ENCODE measurements at places on chromosomes 4 and X.

- DNase-seq, result peak; percentile 16
Measured at GRCh38 chr4:78058591-78059523, 1.7 kb downstream of the FRAS1 start.

DNA sequence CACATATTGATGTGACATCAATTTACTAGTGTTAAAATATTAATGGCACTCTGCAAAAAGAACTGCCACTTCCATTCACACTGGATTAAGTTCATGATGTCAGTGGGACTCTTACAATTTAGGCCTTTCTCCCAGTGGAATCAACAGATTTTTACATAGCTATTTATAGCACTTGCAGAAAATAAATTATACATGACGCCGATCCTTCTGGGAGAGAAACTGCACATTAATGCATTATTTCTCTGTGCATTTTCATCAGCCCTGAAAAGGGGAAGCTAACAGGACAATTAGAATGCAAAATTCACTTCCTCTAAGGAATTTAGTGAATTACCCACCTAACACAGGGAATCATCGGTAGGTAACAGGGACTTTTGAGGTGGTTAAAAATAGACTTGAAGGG is 15.7 kb downstream of the LGI2 start:
- no peak for DNase-seq

GRCh38 chrX:8043121-8043520 is 115.9 kb upstream of the PNPLA4 start:
- no peak for DNase-seq

GRCh38 chrX:31245714-31246113 is 173.9 kb upstream of the FTHL17 start:
- DNase-seq, result no peak

DNA sequence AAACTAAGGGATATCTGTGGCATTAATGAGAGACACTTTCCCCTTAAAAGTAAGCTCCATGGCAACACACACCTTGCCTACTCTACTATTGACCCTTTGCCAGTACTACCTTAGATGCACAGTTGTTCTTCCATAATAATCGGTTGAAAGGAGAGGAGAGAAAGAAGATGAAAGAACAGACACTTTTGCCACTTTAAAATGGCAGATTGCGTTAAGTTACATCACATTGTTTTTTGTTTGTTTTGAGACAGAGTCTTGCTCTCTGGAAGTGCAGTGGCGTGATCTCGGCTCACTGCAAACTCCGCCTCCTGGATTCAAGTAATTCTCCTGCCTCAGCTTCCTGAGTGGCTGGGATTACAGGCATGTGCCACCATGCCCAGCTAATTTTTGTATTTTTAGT is 239.8 kb downstream of the SCFD2 start:
- no peak for DNase-seq

DNA sequence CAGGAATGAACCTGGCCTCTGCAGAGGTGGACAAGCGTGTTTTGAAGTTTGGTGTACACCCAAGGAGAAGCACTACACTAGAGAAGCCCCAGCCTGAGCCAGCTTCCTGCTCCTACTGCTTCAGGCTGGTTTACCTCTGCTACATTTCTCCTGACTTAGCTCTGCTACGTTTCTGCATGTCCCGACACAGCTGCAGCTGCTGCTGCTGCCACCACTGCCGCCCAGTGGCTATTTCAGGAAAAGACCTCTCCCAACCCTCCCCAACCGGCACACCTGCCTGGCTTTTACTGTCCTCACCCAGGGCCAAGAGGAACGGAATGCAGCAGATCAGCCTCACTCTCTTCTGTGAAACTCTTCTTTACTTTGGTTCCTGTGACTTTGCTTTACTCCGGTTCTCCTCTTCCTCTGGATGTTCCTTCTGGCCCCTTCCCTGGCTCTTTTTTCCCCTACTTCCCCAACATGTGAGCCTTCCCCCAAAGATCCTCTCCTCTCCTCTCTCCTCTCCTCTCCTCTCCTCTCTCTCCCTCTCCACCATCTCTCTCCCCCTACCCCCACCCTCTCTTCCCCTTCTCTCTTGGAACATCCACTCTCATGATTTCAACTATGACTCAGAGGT is 3.1 kb upstream of the P2RY4 start:
- peak; percentile 15 for DNase-seq

DNA sequence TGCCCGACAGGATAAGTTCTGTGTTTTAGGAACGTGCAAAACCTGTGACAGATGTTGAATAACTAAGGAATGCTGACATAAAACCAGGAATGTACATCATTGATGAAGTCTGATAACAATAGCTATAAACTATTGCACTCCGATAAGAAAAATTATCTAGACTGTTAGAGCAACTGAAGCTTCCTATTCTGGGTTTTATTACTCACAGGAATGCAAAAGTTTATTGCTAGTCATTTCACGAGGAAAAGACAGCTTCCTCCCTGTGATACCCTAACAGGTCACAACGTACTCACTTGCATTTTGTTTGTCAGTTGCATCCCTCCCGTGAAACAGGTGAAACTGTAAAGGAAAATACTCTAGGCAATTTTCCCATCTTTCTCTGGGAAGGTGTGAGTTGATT is 65.9 kb downstream of the CLDN22 start:
- no peak for DNase-seq

DNA sequence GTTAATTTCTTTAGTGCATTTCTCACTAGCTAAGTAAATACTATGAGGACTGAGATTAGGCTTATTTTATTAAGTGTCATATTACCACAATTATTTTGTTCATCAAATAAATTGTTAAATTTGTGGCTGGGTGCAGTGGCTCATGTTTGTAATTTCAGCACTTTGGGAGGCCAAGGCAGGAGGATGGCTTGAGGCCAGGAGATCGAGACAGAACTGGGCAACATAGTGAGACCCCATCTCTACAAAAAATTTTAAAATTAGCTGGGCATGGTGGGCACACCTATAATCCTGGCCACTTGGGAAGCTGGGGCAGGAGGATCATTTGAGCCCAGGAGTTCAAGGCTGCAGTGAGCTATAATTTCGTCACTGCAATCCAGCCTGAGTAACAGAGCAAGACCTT is 6.8 kb downstream of the SEC24D start:
- DNase-seq, result no peak

GRCh38 chrX:1462596-1463251 is 10.0 kb upstream of the ASMTL start:
- peak; percentile 56 for DNase-seq

GRCh38 chr4:74391890-74392475 is 27.0 kb downstream of the EREG start:
- DNase-seq, result no peak

DNA sequence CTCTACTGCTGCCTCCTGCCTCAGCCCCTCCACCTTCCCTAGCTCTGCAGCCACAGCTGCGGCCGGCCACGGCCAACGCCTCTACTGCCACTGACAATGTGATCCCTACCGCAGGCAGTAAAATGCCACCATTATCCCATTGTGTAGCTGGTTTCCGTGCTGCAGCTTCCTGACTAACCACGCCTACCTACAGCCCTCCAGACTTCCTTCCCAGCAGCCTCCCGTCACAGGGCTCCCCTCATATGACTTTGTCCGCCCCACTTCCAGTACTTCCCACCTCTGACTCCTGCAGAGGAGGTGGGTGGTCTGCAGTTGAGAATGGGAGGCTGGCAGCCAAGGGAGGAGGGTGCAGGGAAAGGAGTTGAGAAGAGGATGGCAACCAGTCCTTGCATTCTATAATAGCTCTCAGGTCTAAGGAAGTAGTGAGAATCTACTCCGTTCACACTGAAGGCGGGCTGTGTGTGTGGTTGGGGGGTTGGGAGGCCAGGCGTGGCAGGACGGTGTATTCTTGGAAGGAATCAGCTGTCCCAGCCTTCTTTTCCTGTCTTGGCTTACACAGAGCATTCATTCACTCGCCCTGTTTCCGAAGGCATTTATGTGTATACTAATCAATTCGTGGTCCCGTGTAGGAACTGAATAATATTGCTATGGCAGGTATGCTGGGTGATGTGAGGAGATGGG is 33.1 kb upstream of the USP51 start:
- DNase-seq, result no peak

DNA sequence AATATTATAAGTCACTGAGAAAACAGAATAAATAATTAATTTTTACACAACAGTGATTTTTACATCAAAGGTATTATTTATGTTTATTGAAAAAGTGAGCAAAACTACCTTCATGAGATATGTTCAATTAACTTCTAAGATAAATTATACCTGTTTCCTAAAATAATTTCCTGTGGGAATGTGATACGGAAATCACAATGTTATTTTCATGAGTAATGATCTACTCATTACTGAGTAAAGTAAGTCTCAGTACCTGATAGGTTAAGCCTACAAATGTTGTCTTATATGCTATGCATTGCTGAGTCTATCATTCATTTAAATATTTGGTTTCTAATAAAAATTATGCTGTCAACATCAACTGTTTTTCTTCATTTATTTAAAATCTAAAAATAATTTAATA is 324.0 kb downstream of the STPG2 start:
- no peak for DNase-seq

DNA sequence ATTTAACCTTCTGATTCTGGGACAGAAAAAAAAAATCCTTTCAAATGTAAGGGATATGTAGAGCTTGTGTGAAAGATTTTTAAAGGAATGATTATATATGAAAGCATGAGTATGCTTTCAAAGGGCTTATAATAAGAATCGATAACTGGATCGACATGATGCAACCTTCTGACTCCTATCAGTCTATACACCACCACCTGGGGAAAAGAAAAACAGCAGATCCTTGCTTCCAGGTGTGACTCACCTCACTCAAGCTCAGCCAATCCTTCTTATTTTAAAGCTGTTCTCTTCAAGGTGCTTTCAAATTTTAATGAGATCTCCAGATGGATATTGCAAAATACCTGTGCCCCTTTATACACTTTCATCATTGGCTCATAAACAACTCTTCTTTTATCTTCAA is 102.1 kb upstream of the EDNRA start:
- no peak for DNase-seq

- DNase-seq, result no peak
Measured at GRCh38 chr4:176090115-176090514, 24.5 kb downstream of the WDR17 start.

- DNase-seq, result no peak
Measured at GRCh38 chr4:165877286-165877685, 4.2 kb downstream of the TLL1 start.

DNA sequence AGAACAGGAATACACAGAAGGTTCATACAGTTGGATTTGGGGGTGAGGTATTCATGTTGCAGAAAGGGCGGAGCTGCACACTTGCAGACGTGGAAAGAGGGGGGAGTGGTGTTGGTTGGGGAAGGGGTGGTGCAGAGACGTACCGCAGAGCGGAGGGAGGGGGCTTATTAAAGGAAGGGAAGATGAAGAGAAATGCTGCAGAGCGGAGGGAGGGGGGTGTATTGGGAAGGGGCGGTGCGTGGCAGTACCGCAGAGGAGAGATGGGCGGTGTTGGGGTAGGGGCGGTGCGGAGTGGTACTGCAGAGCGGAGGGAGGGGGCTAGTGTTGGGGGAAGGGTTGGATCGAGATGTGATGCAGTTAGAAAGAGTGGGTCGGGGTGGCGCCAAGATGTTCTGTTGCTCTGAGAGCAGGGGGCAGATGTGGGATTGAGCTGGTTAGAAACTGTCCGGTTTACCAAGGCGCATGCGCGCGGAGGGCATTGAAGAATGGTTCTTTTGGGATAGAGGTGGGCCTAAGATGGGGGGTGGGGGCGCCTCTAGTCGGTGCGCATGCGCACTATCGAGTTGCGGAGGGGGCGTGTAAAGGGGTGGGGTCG is 900 bp downstream of the TRO start:
- peak; percentile 66 for DNase-seq

DNA sequence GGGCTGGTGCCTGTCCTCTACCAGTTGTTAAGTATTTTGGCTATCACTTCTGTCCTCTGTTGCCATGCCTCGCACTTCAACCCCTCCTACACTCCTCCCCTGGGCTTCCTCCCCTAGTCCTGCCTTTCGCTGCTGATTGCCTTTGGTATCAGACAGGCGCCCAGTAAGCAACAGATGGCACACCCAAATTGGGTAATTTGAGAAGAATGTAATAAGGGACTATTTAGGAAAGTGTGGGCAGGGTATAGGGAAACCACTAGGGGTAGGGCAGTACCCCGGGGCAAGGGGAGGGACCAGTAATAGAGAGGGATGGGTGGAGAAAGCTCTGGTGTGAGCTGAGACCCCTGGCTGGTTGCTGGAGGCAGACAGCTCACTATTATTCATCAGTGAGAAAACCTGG is 172.7 kb upstream of the USP9X start:
- DNase-seq, result no peak

GRCh38 chrX:24005028-24005427 is 22.0 kb downstream of the KLHL15 start:
- no peak for DNase-seq

DNA sequence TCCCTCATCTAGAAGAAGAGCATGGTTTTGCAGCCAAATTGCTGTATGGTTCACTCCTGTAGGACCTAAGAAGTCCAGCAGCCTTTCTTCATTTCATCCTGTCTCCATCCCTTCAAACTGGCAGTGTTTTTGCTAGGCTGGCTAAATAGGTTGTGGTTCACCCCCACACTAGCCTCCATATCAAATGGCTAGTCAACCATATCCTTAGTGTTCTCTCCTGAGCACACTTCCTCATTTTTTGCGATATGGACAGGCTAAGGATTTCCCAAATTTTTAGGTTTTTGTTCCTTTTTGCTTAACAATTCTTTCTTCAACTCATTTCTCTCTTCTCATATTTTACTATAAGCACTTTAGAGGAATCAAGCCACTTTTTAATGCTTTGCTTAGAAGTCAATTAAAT is 98.8 kb upstream of the NOCT start:
- no peak for DNase-seq

DNA sequence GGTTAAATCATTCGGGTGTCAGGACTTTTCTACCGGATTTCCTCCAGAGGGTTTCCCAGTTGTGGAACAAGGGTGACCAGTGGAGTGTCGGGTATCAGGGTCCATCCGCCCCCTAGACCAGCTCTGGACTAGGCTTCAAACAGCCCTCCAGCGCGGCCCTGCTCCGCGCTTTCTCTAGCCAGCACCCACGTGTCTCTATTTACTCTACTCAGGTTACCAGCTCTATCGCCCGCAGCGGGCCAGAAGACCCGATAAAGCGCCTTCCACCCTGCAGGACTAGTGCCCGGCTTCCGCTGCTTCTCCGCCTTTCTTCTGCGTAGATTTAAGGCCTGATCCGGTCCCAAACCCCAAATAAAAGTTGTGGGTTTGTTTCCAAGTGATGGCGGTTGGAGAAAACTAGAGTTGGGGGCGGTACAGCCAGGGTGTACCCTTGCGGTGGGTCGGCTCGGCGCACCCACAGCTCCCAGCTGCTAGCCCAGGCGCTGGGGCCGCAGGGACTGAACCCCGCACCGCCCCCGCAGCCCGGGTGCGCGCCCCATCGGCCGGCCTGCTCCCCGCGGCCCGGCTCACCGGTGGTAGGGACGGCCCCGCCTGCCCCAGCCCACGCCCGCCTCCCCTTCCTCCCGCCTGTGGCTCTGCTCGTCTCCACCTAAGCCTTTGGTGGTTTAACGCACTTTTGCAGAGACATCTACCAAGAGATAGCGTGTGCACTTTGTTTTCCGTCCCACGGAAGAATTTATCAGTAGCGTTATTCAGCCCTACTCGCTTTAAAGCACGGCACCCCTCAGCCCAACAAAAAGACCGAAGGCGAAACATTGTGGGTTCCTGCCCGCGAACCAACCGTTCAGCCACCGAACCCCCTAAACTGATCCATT is 2.1 kb downstream of the LEF1 start:
- peak; percentile 38 for DNase-seq

Data from CD8-positive, alpha-beta T cell (primary cell).